ENCODE measurements at places on chromosomes 4 and X.

DNA sequence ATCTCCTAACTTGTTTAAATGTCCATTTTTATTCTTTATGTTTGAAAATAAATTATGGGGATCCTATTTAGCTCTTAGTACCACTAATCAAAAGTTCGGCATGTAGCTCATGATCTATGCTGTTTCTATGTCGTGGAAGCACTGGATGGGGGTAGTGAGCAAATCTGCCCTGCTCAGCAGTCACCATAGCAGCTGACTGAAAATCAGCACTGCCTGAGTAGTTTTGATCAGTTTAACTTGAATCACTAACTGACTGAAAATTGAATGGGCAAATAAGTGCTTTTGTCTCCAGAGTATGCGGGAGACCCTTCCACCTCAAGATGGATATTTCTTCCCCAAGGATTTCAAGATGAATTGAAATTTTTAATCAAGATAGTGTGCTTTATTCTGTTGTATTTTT, 27.6 kb downstream of the NUDT6 start:
- no peak for DNase-seq

GRCh38 chr4:171157462-171158082, 655.6 kb upstream of the GALNTL6 start:
- DNase-seq, result no peak

DNA sequence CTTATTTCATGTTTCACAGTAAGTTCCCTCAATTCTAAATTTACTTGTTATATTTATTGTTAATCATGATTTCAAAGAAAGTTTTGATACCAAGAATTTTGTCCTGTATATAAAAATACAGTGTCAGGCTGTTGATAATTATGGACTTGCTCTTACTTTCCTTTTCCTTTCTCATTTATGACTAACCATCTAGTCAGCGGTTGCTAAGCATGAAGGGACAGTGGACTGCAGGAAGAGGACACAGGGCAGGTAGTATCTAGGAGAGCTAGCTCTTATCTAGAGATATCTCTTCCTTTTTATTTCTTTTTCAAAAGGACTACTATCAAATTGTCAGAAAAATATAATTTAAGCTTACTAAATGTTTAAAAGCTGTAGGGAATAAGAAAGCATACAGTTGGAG, 1.6 kb downstream of the OPRPN start:
- DNase-seq, result no peak

- no peak for DNase-seq
These were observed 19.7 kb upstream of the PPP2R2C start for GRCh38 chr4:6492027-6492590.

DNA sequence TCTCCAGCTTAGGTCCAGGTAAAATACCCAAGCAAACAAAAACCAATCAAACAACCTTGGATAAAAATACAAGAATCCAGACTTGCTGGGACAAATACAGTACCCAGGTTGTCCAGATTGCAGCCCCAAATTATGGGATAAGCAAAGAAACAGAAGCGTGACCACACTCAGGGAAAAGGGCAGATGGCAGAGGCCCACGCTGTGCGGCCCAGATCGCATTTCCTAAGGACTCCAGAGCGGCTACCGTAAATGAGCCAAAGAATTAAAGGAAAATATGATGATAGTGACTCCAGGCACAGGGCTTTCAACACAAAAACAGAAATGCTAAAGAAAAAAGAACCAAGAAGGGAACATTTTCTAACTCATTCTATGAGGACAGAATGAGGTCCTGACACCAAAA, 50.3 kb downstream of the FGFRL1 start:
- DNase-seq, result no peak

GRCh38 chr4:106104276-106104675, 209.0 kb downstream of the NPNT start:
- no peak for DNase-seq

GRCh38 chrX:12970691-12971202, 4.2 kb upstream of the TMSB4X start:
- DNase-seq, result no peak

- no peak for DNase-seq
These were observed 131.4 kb upstream of the NAP1L5 start for GRCh38 chr4:88828842-88829571.

- no peak for DNase-seq
These were observed 581.8 kb downstream of the NLGN4X start for GRCh38 chrX:5646818-5647217.

DNA sequence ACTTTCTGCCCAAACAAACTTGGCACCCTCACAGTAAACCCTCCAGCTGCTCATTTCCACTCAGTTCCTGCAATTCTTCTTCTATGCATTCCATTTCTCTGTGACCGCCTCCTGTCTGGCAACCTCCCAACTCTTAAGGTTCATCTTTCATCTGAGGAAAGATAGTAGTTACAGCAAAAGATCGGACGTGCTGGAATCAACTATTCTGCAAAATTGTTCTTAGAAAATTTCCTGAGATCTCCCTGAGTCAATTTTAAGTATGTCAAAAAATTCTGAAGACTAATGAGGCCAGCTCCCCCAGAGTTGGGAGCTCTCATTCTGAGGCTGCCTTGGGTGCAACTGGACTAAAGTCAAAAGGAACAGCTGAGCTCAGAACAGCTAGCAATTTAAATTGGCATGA, 1026.0 kb downstream of the ADGRL3 start:
- no peak for DNase-seq

DNA sequence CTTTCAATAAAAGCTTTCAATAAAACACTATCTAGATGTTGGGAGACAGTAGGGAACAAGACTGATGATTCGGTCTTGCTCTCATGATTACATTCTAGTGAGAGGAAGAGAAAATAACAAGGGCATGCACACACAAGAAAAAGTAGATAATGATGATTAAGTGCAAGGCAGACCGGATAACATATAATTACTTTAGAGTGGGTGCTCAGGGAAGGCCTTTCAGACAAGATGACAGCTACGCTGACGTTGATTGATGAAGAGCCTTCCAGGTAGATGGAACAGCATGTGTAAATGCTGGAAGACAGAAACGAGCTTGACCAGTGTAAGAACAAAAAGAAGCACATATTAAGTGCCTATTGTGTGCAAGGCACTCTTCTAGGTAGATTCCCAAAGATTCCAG, 43.4 kb downstream of the TXK start:
- no peak for DNase-seq

DNA sequence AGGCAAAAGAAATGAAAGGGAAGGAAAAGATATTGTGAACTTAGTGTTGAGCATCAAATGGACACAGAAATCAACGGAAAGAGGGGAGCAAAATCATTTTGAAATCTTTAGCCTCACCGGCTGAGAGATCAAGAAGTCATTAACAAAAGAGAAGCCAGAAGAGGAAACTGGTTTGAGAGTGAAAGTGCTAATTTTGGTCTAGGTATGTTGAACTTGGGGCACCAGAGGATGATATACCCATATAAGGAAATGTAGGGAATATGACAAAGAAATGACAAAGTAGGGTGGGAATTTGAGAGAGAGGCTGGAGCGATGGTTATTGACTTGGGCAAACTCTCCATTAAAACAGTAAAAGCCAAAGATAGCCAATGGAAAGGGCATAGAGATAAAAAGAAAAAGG, 183.4 kb upstream of the ATOH1 start:
- DNase-seq, result no peak

DNA sequence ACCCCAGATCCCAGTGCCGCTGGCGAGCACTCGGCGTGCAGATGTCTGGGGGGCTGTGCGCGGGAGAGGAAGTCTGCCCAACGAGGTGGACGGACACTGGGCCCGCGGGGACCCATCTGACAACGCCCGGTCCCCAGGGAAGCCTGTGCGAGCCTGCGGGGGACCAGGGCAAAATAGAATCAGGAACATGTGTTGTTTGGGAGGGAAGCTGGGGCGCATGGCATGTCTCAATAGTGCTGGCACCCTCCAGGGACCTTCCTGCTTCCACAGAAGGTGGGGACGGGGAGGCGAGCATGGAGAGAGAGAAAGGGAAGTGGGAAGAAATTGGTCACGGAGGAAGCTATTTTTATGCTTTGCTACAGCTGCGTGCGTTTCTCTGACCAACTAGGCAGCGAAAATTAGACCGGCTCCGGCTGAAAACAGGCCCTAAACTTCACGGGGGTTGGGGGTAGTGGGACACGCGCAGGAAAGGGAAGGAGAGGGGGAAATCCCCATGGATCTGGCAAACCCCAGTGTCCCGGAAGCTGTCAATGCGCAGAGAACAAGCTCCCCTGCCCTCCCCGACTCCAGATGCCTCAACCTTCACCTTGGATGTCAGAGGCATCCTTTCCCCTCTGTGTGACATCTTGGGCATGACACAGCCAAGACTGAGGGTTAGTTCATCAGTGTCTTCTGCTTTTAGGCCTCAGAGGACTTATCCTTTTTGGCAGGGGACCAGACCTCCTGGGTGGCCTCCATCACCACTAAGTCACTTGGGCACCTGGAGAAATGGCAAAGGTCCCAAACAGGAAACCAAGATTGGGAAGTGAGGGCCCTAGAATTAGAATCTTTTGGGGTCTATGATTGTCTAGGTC, 169.8 kb upstream of the BCOR start:
- DNase-seq, result no peak

- no peak for DNase-seq
These were observed 70.5 kb downstream of the SLC9A6 start for GRCh38 chrX:136055651-136056221.

GRCh38 chr4:163303069-163303468, 29.3 kb downstream of the NPY1R start:
- no peak for DNase-seq

DNA sequence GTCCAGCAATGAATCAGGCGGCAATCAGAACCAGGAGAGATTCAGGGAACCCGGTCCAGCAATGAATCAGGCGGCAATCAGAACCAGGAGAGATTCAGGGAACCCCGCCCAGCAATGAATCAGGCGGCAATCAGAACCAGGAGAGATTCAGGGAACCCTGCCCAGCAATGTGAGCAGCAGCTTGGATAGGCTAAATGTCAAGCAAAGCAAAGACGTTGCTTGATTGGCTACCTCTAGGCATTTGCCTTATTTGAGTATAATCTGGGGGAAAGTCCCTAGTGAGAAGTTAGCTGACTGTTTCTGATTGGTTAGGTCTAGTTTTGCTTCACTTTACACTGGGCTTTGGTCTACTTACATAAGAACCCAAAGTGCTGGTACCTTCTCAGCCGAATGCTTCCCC, 1212.2 kb upstream of the TENM3 start:
- no peak for DNase-seq

DNA sequence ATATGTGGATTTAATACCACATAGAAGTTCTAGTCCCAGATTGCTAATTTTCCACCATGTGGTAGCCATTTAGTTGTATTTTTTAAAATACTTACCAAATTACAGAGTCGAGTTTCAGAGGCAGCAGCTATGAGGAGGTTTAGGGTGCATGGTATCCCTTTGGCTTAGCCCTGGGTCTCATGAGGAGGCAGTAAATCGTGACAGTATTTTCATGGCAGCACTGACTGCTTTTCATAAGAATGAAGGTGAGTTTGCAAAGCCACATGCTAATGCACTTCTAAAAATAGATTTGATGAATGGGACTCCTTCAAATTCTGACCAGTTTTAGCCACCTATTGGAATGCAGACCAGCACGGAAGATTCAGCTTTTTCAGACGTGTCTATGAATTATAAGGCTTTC, 114.0 kb upstream of the FRG1 start:
- no peak for DNase-seq

DNA sequence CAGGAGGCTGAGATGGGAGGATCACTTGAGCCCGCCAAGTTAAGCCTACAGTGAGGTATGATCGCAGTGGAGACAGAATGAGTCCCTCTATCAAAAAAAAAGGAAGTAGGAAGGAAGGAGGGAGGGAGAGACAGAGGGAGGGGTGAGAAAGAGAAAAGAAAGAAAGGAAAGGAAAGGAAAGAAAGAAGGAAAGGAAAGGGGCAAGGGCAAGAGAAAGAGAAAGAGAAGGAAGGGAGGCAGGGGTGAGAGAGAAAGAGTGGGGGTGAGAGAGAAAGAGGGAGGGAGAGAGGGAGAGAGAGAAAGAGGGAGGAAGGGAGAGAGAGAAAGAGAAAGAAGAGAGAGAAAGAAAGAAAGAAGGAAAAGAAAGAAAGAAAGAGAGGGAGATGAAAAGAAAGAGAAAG, 13.2 kb downstream of the ELF2 start:
- no peak for DNase-seq

GRCh38 chr4:152659806-152660205, 20.0 kb downstream of the TMEM154 start:
- no peak for DNase-seq

DNA sequence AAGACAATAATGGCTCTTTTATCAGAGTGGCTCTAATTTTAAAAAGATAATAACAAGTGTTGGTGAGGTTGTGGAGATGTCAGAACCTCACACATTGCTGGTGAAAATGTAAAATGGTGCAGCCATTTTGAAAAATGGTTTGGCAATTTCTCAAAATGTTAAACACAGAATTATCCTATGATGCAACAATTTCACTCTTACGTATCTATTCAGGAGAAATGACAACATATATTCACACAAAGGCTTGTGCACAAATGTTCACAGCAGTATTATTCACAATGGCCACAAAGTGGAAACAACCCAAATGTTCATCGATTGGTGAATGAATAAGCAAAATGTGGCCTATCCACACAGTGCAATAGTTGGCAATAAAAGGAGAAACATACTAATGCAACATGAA, 24.7 kb downstream of the ENPP6 start:
- DNase-seq, result no peak

DNA sequence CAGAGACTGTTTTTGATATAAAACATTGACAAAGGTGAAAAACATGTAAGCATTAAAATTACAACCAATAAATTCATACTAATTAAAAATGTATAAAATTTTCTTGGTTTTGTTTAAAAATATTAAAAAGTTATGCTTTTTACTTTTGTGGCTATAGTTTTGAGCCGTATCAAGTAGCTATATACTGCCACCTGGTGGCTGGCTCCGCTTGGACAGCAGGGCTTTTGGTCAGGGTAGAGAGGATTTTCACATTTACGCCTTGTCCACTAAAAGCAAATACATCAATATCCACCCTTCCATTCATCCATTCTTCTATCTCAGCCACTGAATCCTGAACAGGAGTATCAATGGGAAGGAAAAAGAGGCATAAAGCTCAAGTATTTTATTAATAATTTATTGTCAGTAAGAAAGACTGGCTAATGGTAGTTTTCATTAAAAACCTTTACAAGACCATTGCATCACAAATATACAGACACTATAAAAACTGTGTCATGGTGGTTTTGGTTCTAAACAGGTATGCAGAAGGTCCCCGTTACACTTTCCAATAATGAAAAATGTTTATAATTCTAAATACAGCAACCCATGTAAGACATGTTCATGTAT, 32.1 kb upstream of the MTNR1A start:
- peak; percentile 23 for DNase-seq

- no peak for DNase-seq
These were observed 267.4 kb downstream of the RAPGEF2 start for GRCh38 chr4:159370286-159370685.

- no peak for DNase-seq
These were observed 16.0 kb upstream of the MID1 start for GRCh38 chrX:10636337-10636736.

GRCh38 chr4:13893211-13893610, 265.7 kb upstream of the BOD1L1 start:
- no peak for DNase-seq

GRCh38 chrX:46260499-46260898, 284.7 kb downstream of the ZNF674 start:
- DNase-seq, result no peak

All from activated T-cell treated with anti-CD3 and anti-CD28 coated beads for 24 hours (primary cell).